ENCODE measurements at places on chromosomes 6 and 20.

- no peak for DNase-seq
These were observed 28.9 kb downstream of the EIF2S2 start for GRCh38 chr20:34083137-34083536.

DNA sequence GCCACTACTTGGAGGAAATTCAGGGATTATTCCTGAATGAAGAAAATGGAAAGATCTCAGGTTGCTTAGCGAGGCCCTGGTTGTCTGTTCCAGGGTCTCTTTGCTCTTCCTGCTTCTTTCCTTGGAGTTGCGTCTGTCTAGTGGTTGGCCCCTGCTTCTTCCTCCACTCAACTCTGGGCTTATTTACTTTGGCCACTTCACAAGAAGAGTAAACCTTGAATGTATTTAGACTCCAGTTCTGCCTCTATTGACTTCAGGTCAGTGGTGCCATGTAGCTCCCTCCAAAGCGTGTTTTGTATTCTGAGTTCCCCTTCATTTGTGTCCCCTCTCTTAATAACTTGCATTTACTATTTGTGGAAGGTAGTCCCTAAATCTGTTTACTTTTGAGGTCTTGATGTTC is 456.5 kb downstream of the UTRN start:
- DNase-seq = no peak

DNA sequence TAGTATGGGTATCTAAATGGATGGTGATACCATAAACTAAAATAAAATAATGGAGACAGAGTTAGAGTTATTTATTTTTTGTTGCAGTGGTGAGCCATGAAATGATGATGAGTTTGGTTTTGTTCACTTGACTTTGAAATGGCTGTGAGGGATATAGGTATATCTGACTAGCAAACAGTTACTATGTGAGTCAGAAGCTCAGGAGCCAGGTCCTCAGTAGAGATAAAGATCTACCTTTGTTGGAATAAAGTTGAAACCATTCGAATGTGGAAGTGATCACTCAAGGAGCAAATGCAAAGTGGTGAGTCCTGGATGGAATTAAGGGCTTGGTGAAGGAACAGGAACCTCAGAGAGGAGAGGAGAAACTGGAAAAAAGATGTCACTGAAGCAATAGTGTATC is 86.0 kb upstream of the TPD52L1 start:
- DNase-seq = no peak

DNA sequence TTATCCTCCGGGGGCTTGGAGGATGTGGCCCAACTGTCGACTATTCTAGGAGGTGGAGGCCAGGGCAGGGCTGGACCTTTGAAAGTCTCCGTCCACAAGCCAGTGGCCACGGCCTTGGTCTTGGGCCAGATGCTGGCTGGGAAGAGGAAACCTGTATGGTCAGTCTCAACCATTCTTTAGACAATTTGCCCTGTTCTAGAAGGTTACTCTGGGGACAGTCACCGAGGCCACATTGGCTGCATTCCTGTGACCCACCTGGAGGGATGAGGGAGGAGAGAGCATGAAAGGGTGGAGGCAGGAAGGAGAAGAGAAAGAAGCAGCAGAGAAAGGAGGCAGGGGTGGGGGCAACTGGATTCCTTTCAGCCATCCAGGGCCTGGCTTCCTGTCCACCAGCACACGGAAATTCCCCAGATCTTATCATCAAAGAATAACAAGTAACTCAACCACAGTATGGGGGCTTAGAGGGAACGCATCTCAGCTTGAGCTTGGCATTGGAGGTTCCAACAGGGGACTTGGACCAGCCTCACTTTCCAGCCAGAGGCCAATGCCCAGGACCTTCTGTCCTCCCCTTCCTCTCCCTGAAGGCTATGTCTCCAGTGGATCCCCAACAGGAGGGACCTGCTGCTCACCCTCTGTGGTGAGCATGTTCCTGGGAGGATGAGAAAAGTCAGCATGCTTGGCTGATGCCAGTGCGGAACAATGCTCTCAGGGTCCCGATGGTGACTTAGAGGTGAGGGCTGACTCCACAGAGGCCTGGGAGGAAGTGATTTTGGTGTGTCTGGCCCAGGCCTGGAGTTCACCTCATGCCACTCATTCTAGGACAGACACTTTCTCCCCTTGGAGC is 30.4 kb downstream of the TGM2 start:
- DNase-seq = no peak

DNA sequence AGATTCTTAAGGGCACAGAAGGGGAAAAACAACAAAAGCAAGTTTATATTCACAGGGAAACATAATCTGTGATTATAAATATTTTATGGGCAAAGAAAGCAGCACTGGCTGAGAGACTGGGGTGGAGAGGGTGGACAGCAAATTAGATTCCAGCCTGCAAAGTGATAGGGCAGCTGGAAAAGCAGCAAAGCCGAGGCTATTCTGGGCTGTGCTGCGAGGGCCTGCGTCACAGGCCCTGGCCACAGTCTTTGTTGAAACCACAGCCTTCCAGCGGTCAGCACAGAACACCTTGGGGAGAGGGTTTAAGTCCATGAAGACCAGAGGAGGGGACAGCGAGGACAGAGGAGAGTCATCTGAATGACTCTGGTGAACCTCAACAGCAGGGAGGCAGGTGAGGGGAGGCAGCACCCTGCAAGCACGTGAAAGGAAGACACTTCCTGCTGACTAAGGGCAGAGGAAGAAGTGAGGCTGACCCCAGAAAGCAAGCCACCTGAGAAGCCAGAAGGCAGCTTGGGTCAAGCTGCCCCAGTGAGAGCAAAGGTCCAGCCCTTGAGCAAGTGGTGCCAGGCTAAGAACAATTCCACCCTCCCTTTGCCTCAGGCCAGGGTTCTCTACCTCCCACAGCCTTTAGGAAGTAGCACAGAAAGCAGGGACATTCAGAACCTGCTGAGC is 17.1 kb downstream of the MRPL14 start:
- no peak for DNase-seq

DNA sequence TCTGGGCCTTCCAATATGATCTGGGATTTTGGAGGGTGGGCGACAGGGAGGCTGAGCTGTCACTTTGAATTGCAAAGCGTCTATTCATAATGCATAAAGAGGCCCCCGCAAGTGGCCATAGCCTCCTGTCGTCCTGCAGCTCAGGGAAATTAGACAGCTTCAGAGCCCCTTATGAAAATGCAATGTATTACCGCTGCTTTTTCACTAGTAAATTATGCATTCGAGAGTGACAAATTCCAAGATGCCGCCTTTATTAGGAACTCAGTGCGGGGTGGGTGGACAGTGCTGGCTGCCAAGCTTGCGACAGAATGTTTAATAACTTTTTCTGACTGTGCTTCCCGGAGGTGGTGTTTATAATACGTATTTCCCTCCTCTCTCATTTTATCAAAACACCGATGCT is 168.5 kb downstream of the DHX35 start:
- DNase-seq = no peak

DNA sequence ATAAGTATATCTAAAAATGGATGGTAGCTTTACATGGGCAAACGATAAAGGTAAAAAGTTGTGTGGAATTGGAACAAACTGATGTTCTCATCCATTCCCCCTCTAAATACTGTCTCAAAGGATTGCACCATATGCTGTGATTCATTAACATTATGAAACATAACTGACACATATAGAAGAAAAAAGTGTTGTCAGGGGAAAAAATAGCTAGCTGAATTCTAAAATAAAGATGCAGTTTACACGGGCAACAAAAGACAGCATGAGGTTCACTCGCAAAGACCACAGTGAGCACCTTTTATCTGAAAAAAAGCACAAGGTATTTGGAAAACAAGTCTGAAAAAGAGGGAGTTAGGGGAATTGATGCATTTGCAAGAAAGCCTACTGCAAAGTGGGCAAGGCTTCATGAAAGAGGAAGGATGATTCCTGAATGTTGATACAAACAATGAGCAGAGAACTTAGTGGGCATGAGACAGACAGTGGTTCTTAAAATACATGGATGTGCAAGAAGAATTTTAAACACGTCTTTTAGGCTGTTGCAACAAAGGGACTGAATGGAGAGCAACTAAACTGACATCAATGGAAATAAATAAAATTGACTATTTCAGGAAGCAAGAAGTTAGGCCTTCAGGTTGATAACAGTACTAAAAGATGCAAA is 280.9 kb downstream of the KIF16B start:
- DNase-seq = no peak
